ENCODE measurements at places on chromosomes 1 and 21.
A peak's percentile ranks its signal among the peaks of the same experiment; 100 is the strongest.

DNA sequence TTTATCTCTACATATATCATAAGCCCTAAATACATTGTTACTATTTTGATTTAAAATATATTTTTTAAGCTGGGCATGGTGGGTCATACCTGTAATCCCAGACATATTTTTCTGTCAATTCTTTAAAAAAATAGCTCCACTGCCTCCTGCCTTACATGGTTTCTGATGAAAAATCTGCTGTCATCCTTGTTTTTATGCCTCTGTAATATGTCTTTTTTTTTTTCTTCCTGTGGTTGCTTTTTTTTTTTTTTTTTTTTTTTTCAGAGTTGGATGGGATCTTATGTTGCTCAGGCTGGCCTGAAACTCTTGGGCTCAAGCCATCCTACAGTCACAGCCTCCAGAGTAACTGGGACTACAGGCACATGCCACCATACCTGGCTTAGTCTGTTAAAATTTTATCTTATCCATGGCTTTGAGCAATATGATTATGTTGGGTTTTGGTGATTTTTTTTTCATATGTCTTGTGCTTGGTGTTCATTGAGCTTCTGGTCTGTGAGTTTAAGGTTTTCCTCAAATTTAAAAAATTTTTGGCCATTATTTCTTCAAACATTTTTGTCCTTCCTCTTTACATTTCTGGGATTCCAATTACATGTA lies 12.4 kb upstream of the EDARADD start:
- no peak for DNase-seq

DNA sequence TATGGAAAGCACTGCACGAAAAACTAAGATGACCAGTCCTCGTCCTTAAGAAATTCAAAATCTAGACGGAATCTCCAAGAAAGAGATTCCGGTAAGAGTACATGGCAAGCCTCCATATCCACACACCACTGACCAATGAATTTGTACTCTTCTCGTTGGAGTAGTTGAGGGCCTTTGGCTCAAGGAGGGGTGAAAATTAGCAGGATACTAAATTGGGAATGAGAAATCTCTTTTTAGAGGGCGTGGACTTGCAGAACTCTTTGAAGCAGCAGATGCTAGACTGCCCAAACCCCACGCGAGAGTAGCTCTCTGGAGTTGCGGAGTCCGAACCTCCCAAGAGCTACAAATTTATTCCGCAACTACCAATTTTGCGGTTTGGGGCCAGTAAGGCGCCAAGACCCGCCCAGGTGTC lies 872 bp upstream of the PPP2R5A start:
- DNase-seq, result no peak

GRCh38 chr1:154847891-154848290 lies 22.2 kb downstream of the KCNN3 start:
- DNase-seq, result no peak

DNA sequence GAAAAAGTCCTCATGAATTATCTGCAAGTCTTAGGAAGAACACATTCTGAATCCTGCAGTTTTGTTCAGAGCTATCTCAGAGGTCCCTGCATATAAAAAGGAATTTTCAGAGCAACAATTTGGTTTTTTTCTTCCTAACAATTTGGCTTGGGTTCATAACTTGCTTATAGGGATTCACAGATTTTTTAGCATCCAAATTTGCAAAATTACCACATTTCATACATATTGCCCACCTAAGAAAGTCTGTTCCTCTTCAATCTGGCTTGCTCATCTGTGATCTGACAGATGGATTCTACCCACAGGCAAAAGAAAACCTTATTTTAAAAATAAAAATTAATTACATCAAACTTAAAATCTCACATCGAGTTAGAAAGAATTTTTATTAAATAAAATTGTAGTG lies 714.4 kb upstream of the NCAM2 start:
- DNase-seq, result no peak

DNA sequence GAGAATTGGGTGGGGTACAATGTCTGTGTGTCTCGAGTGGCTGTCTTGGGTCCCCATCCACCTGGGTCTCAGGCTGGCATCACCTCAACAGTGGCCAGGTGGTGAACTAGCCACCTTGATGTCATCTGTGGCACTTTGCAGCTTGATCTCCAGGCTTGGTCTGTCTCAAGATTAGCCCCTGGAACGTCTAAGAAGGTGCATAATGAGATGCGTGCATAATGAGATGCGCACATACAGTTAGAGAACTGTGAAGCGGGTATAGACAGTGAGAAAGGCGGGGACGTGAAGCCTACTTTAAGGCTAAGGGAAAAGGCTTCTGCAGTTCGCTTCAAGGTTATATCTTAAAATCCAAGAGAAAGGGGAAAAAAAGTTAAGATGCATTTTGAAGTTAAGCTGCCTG lies 98.7 kb downstream of the WDR4 start:
- no peak for DNase-seq

- no peak for DNase-seq
These were observed 118.4 kb downstream of the HIVEP3 start for GRCh38 chr1:41800311-41800829.

GRCh38 chr1:221908573-221908972 lies 166.7 kb upstream of the DUSP10 start:
- DNase-seq, result no peak

- no peak for DNase-seq
These were observed 53.4 kb downstream of the MPZL1 start for GRCh38 chr1:167775178-167775577.

GRCh38 chr1:187415065-187415464 lies 586.3 kb downstream of the PLA2G4A start:
- DNase-seq, result no peak

GRCh38 chr1:11052839-11053757 lies 6.1 kb upstream of the MASP2 start:
- DNase-seq, result no peak

- no peak for DNase-seq
These were observed 198.5 kb upstream of the FMN2 start for GRCh38 chr1:239893127-239893731.

- DNase-seq, result no peak
These were observed 95.5 kb upstream of the PROX1 start for GRCh38 chr1:213891989-213892902.

- no peak for DNase-seq
These were observed 251.6 kb upstream of the FAM78B start for GRCh38 chr1:166418344-166418933.

GRCh38 chr21:45779226-45779625 lies 135.7 kb downstream of the PCBP3 start:
- no peak for DNase-seq

GRCh38 chr1:58592522-58593134 lies 15.6 kb upstream of the TACSTD2 start:
- DNase-seq, result peak; percentile 74

DNA sequence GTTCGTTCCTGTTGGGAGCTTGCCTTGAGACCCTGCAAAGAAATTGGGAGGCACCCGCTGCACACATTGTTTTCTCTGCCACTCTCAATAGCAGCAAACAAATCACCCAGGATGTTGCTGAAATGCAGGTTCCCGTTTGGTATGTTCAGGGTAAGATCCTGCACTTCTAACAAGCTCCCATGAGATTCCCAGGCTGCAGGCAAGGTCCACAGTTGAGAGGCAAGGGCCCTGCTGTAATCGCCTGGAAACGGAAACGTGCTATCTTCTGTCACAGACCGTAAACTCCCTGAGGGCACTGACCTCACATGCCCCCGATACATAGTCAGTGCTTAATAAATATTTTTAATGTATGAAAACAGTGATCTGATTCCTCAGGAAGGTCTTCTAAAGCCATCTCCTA lies 37.8 kb downstream of the XCL1 start:
- no peak for DNase-seq

- DNase-seq, result no peak
These were observed 699 bp upstream of the RGS2 start for GRCh38 chr1:192808163-192808517.

DNA sequence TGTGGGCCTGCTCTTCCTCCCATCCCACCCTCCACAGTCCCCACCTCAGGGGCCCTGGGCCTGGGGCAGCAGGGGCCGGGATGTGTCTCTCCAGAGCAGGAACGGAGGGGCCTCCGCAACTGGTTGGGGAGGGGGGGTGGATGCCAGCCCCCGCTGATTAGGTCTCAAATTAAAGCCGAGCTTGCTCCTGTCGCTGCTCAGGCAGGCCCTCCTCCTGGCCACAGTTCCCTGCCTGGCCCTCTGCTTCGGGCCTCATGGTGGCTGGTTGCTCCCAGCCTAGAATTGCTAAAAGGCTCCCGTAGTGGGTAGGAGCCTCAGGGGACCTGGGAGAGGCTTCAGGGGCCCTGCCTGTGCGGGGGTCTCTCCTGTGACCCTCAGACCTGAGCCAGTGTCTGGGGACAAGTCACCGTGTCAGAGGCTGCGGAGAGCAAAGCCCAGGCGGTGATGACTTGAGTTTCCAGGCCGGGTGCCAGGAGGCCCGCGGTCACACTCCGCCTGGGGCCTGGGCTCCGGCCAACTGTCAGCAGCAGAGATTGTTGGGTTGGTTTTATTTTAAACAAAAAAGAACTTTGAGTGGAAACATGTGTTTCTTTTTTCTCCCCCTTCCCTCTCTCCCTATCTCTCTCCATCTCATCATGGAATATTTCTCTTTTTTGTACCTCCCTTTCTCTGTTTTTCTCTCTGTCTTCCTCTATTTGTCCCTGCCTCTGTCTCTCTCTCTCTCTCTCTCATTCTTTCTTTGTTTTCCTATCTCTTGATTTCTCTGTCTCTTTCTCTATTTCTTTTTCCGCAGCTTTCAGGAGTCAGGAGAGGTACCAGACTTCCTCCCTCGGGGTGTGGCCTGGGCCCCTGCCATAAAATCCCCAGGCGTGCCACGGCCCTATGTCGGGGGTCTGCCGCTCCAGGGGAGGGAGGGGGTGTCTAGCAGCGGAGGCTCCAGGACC lies 20.0 kb upstream of the EPHA2 start:
- no peak for DNase-seq

DNA sequence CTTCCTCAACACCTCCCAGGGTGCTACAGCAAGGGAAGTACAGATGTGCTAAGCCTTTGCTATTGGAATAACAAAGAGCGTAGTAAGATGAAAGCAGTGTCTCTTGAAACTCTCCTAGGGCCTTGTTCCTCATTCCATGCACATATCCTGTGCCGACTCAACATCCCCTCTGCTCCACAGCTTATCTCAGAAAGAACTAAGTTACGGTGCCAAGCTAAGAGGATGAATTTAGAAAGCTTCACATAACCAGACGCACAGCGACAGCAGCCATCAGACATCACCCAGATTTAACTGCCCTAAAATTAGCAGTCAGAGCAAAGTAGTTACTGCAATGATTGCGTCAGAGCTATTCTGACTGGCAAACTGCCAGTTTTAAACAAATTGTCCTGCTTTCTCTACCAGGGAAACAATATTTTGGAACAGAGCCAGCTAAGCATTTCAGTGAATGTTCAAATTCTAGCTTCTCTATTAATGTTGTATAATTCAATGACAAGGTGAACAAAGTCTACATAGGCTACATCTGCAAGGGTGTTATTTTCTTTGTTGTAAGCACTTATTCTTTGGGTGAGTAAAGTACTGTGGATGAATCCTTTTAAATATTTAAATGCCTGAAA lies 9.5 kb downstream of the SIPA1L2 start:
- DNase-seq, result peak; percentile 22

DNA sequence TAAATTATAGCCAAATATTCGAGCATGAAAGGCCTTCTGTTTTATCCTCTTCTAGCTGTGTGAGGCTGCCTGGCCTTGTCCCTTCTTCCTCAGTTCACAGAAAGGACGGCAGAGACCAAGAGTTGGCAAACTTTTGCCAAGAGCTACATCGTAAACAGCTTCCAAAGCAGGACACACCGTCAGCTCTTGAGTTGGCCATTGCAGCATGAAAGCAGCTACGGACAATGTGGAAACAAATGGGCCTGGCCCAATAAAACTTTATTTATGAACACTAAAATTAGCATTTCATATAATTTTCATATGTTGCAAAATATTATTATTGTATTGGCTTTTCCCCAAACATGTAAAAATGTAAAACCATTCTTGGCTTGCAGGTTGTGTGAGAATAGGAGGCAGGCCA lies 10.7 kb downstream of the C21orf58 start:
- no peak for DNase-seq

GRCh38 chr1:1564268-1564667 lies 10.4 kb downstream of the SSU72 start:
- DNase-seq, result no peak

All from iPS-NIHi11 (cell line).